ENCODE measurements at places on chromosomes 1 and 21.
A peak's percentile ranks its signal among the peaks of the same experiment; 100 is the strongest.

DNA sequence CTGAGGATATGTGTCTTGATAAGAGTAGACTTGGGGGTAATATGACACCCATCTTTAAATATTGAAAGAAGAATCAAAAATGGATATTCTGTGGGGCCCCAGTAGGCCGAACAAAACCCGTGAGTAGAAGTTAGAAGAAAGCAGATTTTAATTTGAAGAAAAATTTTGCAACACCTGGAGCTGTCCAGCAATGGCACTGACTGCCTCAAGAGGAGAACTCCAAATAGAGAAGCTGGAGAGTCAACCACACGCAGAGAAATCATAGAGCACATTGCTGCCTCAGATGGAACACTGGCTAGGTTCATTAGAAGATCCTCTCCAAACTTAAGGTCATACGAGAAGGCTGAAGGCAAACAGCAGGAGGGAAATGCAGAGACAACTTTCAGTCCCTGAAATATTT is 6.8 kb downstream of the NHLH1 start:
- DNase-seq: no peak

DNA sequence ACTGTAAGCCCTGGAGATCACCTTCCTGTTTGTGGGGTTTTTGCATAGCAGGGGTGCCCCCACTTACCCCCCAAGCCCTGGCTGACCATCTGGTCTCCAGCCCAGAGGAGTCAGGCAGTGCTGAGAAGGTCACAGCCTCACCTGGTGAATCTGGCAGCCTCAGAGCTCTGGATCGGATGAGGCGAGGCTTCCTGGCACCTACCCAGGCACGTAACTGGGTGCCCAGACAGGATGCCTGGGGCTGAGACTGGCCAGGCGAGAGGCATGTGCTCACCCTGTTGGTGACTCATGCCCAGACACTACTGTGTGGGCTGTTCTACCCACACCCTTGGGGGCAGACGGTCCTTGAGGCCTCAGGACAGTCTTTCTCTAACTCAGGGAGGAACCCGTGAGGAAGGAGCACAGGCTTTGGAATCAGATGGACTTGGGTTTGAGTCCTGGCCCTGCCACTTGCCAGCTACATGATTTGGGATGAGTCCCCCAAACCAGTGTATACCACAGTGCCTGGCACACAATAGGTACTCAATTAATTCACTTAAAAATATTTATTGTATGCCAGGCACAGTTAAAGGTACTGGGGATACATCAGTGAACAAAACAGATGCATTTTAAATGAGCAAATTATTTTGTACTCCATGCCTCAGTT is 15.1 kb upstream of the PADI3 start:
- DNase-seq: no peak

- DNase-seq: no peak
Observed at GRCh38 chr1:224450561-224451350, 16.2 kb upstream of the WDR26 start.

GRCh38 chr1:39737546-39738169 is 1.0 kb upstream of the PPIE start:
- DNase-seq: no peak

DNA sequence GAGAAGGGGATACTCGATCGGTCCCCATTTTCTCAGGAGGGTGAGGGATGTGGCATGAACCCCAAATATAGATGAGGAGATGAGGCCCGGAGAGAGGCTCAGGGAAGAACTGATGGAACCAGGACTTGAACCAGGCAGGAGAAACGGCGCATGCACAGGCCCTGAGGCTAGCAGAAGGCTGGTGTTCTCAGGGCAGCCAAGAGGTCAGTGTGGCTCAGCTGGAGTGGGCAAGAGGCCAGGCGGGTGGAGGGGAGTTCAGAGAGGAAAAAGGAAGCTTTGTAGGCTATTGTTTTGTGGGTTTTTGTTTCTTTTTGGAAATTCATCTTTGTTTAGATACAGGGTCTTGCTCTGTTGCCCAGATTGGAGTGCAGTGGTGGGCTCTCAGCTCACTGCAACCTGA is 122.0 kb downstream of the LACTBL1 start:
- DNase-seq: no peak

DNA sequence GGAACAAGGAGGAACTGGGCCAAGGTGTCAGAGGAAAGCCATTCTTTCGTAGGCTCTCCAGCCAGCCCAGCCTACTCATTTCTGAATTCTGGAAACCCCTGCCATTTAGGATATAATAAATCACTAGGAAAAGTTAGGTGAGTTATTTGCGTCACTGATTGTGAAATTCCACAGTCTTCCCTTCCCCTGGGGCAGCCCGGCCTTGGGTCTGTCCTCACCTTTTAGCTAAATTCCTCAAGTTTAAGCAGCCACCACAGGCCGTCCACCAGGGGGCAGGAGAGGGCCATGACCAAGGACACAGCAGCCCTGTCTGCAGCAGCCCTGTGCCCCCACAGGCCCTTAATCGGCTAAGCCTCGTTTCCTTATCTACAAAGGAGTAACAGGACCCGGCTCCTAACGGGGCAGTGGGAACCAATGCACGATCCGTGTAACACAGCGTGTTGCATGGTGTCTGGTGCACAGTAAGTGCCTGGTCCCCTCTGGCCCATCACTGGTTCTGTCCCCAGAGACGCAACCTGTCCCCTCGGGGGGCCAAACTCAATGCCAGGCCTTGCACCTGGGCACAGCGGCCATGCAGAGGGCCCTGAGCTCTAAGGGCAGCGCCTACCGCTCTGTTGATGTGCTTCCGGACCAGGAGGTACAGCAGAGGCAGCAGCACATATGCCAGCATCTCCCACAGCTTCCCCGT is 18.1 kb downstream of the GPR157 start:
- DNase-seq: peak; percentile 84

DNA sequence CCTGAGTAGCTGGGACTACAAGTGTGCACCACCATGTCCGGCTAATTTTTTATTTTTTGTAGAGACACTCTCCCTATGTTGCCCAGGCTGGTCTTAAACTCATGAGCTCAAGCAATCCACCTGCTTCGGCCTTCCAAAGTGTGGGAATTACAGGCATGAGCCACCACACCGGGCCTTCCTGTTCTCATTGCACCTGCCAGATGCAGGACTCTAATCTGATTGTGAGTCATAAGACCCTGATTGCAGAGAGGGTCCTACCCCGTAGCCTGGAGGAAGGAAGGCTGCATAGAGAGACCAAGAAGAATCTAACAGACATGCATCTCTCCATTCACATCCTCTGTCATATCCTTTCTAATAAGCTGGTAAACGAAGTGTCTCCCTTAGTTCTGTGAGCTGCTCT is 19.5 kb upstream of the CGN start:
- DNase-seq: no peak

GRCh38 chr1:157277281-157277680 is 139.1 kb upstream of the ETV3 start:
- no peak for DNase-seq

Measured in GM13977 (cell line).